ENCODE measurements at places on chromosomes 12 and 14.

DNA sequence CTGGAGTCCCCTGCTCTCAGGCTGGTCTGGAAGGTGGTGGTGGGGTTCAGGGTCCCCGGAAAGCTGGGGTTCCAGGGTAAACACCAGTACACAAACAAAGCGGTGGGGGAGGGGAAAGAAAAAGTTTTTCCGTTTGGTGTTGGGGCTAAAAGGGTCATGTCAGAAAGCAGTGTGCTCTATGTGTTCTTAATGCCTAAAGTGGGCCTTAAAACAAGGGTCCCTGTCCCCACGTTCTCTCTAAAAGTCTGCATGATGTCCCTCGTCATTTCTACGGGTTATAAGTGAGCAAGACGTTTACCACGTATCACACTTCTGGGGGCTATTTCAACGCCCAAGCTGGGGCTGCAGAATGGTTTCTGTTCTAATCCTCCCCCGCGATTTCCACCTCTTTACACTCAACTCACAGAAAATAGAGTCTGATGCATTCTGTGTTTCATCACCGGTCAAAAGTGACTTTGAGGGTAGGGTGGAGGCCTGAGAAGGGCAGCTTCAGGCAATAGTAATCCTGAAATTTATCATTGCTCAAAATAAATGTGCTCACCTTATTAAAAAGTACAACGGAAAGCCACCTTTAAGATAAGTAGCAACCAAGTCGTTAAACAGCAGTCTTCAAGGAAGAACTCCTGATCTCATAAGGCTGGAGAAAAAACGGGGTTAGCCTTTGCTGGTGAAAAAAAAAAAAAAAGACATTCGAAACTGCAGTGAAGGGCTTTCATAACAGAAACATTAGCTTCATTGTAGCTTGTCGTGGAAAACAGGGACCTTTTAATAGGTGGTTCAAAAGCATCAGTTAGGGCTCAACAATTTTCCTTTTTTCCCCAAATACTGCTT is 63.9 kb upstream of the PTGR2 start:
- no peak for DNase-seq

DNA sequence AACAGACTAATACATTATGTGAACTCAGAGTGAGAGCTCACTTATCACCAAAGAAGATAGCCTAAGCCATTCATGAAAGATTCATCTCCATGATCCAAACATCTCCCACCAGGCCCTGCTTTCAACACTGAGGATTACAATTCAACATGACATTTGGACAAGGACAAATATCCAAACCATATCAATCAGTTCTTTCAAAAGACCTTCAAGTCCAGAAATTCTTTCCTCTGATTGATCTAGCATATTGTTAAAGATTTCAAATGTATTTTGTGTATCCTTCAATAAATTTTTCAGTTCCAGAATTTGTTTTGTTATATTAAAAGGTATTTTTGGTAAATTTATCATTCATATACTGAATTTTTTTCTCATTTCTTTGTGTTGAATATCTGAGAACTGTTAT is 1055.8 kb downstream of the SLC6A15 start:
- DNase-seq: no peak

DNA sequence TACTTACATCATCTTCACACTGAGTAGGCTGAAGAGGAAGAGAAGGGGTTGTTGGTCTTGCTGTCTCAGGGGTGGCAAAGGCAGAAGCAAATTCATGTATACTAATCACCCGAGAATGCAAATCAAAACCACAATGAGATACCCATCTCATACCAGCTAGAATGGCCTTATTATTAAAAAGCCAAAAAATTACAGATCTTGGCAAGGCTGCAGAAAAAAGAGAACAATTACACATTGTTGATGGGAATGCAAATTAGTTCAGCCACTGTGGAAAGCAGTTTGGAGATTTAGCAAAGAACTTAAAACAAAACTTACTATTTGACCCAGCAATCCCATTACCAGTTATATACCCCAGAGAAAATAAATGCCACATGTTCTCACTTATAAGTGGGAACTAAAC is 154.9 kb downstream of the SEC23A start:
- DNase-seq: no peak

DNA sequence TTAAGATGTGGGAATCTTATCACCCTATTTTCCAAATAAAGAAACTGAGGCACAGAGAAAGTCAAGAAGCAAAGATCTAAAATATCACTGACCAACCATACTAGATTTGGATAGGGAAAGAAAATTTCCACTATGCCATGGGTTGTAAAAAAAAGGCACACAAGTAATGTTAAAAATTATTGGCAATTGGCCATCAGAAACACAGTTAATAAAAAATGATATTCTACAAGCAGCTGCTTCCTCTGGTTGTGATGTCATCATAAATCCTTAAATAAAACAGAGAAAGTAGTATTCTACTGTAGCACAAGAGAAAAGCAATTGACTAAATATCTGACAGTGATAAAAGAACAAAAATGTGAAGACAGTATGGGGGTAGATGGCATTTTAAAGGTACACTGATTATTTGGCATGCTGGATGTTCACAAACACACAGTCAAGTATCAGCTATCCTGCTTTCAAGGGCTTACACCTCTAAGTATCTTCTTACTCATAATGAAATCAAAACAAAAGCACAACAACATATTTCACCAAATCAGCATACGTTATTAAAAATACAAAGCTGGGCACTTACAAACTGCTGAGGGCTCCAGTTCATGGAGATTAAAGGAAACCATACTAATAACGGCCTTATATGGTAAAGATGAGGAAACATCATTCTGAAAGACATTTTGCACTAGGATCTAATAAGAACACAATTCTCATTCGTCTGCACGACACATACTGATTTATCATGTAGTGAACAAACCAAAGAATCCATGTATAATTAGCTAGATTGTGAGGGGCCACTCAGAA is 45.7 kb downstream of the CORO1C start:
- no peak for DNase-seq

DNA sequence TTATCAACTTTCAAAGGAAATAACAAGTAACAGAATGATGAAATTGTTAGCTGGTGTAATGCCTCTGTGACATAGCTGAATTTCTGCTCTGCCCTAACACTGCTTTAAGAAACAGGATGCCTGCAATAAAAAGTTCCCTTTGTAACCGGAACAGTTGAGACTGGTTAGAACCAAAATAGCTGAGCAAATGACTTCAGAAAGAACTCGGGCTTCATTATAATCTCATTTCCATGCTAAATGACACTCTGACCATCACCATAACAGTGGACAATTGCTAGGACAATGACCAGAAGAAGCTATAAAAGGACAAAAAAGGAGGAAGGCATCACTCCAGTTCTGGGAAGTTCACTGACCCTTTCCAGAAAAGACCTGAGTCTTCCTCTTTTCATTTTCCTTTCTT is 23.5 kb upstream of the PYGL start:
- no peak for DNase-seq

GRCh38 chr12:9711664-9712063 is 21.2 kb downstream of the CLECL1 start:
- peak; percentile 44 for DNase-seq

DNA sequence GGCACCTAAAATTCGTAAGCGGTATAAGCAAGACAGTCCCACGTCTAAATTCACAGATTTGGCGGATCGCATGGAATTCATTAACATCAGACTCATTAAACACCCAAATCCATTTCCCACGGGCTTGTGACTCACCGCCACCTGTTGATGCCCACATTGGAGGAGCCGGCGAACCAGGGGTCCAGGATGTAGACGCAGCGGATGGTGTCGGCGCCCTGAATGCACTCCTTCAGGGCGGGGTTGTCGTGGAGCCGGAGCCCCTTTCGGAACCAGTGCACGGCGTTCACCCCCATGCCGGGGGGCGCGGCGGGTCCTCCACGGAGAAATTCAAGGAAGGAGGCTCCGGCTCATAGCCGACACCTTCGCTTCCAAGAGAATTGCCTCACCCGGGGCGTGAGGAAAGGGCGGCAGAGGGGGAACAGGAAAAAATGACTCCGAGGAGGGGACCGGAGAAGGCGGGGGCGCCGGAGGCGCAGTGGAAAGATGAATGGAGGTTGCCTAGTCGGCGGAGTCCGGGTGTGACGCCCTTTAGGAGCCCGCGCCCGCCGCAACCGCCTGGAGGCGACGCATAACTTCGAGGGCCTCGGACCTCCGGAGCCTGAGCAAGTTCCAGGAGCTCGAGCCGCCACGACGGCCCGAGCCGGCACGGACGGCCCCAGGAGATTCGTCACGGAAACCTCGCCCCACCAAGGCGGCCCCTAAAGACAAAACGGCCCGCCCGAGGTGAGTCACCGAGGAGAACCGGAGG is 506 bp downstream of the CRY1 start:
- DNase-seq: peak; percentile 64

DNA sequence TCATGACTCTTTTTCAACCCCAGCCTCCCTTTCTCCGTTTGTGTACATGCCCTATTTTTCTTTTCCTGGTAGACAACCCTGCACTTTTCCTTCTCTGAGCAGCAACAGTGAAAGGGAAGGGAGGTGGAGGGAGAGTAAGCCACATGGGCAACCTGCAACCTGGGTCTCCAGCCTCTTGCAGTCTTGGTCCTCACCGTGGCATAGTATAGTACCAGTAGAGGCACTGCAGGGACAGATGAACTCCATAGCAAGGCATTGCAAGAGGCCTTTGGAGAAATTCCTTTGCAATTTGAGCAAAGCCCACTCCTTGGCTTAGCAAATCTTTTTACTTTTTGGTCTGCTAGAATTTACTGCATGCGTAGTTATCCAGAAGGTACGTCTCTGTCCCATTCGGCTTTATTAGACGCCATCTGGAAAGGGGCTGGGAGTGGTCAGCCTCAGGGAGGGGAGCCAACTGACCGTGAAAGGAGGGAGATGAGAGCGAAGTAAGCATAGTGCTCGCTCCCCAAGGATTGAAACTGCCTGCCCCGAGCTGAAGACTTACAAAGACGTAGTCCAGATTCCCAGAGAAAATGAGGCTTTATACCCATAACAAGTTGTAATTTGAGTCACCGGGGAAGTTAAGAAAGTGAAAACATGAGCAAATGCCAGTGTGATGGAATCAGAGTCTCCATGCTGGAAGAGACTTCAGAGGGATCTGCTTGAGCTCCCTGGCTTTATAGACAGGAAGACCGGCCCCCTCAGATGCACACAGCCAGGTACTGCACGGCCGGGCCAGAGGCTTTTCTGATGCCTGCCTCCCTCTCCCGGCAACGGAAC is 332.0 kb downstream of the CACNA1C start:
- no peak for DNase-seq

DNA sequence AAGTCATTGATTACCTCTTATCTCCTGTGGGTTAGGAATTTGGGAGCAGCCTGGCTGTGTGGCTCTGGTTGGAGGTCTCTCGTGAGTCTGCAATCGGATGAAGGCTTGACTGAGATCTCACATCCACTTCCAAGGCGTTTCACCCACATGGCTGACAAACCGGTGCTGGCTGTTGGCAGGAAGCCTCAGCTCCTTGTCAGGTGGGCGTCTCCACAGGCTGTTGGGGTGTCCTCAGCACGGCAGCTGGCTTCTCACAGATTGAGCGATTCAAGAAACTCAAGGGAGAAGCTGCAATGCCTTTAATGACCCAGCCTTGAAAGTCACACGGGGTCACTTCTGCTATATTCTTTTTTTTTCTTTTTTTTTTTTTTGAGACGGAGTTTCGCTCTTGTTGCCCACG is 28.6 kb upstream of the CORO1C start:
- DNase-seq: no peak

DNA sequence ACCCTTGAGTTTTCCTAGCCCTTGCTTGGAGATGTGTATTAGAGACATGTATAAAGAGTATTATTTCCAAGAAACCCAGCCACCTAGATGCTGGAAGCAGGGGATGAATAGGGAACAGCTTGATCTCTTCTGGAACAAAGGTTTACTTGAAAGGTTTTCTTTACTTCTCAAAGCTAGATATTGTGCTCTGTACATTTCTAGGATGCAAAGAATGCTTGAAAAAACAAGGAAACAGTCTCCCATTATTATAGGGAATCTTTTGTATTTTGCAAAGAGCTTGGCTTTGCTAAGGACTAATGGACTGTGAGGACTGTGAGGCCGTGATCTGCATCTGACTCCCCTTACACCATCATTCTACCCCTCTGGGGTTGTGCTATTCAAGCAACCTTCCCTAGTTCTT is 77.9 kb downstream of the PRICKLE1 start:
- DNase-seq: no peak

GRCh38 chr14:96029089-96029645 is 10.0 kb upstream of the C14orf132 start:
- no peak for DNase-seq

GRCh38 chr14:95302667-95303506 is 16.8 kb downstream of the CLMN start:
- no peak for DNase-seq

DNA sequence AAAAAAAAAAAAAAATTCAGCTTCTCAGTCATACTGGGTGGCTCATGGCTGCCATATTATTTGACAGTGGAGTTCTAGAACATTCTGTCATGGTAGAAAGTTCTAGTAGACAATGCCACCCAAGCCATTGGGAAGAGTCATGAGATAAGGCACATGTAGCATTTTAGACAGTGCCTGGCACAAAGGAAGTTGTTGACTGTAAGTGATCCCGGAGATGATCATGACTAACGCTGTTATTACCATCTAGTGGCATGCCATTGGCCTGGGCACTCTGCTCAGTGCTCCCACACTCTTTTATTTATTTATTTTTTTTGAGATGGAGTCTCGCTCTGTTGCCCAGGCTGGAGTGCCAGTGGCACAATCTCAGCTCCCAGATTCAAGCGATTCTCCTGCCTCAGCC is 80.4 kb downstream of the FOXN4 start:
- DNase-seq: no peak

GRCh38 chr14:95039259-95039992 is 117.9 kb downstream of the DICER1 start:
- DNase-seq: no peak

DNA sequence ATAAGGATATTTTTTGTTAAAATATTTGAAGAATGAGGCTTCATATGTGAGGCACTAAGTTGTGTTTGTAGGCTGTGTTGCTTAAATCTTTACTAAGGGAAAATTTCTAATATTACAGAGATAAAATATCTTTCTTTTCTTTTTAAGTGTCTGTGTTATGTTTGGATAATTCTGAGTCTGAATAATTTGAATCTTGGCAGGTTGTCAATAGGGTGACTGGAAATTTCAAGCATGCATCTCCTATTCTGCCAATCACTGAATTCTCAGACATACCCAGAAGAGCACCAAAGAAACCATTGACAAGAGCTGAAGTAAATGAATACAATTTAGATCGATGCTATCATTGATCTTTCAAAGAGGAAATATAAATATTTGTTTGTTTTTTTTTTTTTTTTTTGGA is 29.4 kb downstream of the TMPO start:
- DNase-seq: no peak

- DNase-seq: no peak
Observed at GRCh38 chr14:105487449-105487985, 831 bp downstream of the CRIP1 start.

DNA sequence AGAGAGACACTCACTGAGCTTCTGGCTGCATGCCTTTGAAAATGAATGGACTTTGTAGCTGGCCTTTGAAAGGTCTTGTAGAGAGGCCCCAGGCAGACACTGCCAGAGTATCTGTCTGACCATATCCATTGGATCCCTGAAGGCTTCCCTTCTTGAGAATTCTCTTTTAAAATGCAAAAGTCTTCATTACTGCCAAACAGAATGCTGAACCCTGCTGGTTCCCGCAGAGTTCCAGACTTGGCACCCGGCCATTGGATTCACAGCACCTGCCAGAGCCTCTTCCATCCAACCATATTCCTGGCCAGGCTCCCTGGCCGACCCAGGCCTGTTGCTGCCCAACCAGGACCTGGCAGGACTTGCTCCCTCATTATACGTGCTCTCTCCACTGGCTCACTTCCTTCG is 182.5 kb downstream of the GXYLT1 start:
- no peak for DNase-seq

GRCh38 chr12:26800858-26801257 is 32.1 kb downstream of the ITPR2 start:
- no peak for DNase-seq
